Stimulated activated CD4-positive, alpha-beta T cell treated with anti-CD3 and anti-CD28 coated beads, Interleukin-12 subunit alpha, Interleukin-12 subunit beta, amount 100 ng/mL, for 24 hours (primary cell): ENCODE measurements at places on chromosomes 2 and 18.

DNA sequence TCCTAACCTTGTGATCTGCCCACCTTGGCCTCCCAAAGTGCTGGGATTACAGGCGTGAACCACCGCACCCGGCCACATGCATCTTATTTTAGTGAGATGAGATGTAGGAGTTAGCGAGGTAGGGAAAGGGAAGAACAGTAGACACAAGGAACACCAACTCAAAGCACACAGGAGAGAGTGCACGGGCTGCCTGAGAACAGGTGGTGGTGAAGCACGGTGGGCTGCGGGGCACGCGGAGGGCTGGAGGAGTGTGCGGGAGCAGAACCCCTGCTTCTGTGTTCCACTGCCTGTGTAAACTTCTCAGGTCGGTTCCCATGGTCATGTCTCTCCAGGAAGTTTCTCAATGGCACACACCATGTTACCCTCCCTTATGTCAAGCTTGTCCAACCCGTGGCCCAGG lies 38.7 kb downstream of the PROC start:
- no peak for DNase-seq

DNA sequence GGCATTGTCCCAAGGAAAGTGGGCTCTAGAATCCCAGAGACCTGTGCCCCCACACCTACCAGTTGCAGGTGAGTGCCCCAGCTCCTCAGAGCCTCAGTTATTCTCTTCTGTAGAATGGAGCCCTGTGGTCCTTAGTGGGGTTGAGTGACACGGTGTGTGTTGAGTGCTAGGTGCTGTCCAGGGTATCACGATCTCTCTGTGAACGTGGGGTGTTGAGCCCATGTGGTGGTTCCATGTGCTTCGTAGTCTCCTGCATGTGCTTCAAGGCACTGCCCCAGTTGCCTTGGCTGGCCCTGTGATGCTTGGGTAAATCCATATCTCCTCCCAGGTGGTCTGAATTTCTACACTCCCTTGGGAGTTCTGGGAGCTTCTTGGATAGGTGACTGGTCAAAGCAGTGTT lies 54.9 kb downstream of the SH3RF3 start:
- DNase-seq = no peak

DNA sequence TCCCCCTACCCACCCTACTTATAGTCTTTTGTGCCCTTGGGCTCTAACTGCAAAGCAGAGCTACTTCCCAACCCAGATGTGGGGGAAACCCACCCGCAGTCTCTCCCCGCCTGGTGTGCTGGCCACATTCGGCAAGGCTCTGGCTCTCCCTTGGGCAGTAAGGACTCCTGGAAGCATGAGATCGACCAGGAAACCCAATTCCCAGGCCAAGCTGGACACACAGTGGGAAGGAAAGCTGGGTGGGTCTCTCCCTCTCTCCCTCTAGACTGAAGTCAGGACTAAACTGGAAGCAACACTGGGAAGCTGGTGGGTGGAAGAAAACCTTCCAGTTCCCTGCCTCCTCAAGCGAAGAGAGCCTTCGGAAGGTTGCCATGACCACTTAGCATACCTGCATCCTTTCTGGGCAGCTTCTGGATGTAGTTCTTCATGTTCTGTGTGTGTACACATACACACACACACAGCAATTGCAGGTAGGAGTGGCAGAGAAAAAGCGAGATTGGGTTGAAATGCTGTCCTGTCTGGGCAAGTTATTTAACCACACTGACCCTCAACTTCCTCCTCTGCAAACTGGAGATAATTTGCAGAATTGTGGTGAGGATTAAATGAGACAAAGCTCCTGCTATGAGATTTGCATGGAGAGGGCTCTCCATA lies 33.9 kb downstream of the ZBTB7C start:
- no peak for DNase-seq

GRCh38 chr2:7523481-7524120 lies 606.4 kb downstream of the RNF144A start:
- DNase-seq = no peak

DNA sequence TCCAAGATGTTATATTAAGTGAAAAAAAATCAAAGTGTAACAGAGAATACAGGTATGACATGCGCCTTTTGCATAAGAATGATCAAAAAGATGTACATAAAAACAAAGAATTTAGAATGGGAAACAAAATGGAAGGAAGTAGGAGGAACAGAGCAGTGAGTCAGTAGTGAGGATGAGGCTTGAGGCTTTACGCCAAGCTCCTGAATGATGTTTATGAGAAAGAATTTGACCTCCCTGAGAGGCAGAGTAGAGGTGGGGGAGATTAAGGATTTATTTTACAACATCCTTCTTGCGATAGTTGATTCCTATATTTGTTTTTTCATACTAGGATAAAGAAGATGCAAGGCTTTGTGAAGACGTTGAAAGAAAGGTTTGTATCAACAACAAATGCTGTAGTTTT lies 81.4 kb downstream of the DCDC2C start:
- no peak for DNase-seq
